ENCODE measurements at places on chromosomes 2 and 18.
A peak's percentile ranks its signal among the peaks of the same experiment; 100 is the strongest.

- no peak for DNase-seq
These were observed 9.1 kb downstream of the MSTN start for GRCh38 chr2:190053426-190053825.

- DNase-seq: no peak
These were observed 29.5 kb downstream of the KIAA2012 start for GRCh38 chr2:202102425-202103000.

DNA sequence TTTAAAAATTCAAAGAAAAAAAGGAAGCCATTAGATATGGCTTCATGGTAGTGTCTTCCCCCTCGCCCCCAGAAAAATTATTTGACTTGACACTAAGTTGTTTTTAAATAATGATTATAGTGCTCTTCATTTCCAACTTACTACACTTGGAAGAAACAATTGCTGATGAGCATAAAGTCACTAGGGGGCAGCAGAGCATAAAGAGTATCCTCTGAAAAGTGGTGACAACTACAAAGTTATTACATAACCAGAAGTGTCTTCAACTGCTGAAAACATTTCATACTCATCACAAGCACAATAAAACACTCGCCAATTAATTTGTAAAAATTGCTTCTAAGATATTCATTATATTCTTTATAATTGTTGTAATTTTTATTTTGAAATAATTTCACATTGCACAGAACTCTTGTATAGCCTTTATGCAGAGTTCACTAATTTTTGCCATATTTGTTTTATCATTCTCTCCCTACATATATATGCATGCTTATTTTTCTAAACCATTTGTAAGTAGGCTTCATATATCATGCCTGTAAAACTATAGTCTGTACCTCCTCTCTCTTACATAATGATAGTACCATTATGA lies 54.9 kb downstream of the EXOC6B start:
- DNase-seq: peak; percentile 63

- DNase-seq: no peak
These were observed 899 bp downstream of the SLC1A4 start for GRCh38 chr2:64989982-64990614.

GRCh38 chr2:218880102-218880858 lies at the start of gene WNT10A:
Gene WNT10A (plus strand): TSS chr2:218880852. CDS start chr2:218880996, 144 bp downstream.
- DNase-seq: peak; percentile 69

- no peak for DNase-seq
These were observed 83.8 kb upstream of the SPTBN1 start for GRCh38 chr2:54372361-54372760.

- peak; percentile 1 for DNase-seq
These were observed 759 bp downstream of the GALNT13 start for GRCh38 chr2:153872311-153873051.

DNA sequence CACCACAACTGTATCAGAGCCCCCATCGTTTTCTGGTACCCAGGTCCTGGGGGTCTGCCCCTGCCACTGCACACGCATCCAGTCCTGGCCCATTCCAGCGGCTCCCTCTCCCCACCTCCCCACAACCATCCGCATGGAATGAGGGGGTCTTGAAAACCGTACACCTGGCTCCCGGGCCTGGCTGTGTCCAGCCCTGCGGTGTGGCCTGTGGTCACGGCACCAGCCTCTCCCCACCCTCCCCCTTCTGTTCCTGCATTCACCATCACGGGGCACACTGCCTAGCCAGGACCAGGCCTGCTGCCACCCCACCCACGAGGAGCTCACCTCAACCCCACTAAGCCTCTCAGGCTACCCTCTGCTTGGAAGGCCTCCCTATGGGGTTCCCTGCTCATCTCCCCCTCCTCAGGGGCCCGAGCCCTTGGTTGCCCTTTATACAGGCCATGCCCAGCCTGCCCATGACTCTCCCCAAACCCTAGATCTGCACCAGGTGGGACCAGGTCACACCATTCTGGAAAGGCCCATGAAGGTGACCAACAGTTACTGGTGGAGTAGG lies 11.4 kb downstream of the GPR35 start:
- no peak for DNase-seq

DNA sequence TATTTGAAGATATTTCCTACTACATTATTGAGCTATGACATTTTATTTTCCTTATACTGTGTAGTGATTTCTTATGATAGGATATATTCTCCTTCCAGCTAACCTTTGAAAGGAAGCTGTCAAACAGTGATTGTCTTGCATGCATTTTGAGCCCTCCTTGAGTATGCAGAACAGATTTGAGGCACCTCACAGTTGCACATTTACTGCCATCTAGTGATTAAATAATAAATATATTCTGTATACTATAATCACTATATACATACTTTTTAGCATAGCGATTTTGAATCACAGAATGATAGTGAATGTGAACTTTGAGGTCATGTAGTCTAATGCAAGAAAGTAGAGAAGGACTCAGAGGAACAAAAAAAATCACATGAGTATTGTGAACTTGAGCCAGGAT lies 268.4 kb upstream of the CDH19 start:
- no peak for DNase-seq

DNA sequence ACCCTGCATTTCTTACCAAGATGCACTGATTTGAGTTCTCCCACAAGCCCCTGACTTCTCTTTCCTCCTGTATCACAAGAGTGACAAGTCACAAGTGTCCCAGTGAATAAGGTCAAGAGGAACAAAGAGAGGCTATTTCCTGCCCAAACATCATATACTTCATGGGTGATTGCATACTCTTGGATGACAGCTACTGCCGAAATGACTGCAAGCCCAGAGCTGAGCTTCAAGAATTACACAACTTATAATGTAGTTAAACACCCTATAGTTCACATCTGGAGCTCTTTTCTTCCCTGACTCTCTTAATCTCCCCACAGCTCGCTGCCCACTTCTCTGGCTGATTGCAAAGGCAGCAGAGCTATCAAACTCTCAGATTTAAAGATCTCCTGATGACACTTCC lies 289.7 kb upstream of the PARD3B start:
- no peak for DNase-seq

- no peak for DNase-seq
These were observed 125.9 kb upstream of the NRP2 start for GRCh38 chr2:205556357-205556756.

DNA sequence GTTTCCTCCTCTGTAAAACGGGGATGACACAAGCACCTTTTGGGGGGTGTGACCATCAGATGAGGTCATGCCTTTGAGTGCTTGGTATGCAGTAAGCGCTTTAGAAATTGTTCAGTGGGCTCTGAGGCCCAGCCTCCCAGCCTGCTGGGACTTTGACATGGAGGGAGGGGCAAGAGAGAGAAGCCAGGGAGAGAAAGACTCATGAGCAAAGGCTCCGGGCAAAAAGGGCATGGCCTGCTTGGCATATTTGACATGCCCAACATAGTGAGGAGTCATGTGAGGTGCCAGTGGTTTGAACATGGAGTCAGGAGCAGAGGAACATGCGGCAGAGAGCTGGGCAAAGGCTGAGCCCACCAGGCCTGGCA lies 14.0 kb downstream of the TNS1 start:
- no peak for DNase-seq

DNA sequence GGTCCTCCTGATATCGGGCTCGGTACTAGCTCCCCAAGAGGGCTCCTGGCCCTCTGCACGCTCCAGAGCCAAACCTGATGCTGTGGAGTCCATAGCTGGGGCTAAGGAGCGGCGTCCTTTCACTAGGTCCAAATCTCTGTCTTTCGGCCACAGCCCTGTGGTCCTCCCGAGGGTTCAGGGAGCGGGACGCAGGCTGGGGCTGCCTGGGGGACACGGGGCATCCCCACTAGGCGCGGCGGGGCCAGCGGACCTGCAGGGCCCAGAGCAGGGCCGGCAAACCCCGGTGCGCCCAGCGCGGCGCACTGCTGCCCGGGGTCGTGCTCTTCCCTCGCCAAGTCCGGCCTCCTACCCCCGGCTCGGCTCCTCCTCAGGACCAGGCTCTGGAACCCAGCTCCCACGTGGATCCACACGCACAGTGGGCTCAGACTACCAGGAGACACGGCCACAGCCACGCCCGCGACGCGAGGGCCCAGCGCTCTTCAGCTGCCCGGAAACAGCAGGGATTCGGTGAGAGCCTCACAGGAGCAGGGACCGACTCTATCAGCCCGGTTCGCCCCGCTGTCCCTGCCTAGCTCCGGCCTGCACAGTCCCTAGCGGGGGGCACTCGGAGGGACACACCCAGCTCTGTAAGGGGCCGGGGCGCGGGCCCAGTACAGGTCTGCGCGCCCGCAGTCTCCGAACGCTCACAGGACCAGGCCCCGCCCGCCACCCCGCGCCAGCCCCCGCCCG lies 593 bp downstream of the ZNF514 start:
- DNase-seq: peak; percentile 38

DNA sequence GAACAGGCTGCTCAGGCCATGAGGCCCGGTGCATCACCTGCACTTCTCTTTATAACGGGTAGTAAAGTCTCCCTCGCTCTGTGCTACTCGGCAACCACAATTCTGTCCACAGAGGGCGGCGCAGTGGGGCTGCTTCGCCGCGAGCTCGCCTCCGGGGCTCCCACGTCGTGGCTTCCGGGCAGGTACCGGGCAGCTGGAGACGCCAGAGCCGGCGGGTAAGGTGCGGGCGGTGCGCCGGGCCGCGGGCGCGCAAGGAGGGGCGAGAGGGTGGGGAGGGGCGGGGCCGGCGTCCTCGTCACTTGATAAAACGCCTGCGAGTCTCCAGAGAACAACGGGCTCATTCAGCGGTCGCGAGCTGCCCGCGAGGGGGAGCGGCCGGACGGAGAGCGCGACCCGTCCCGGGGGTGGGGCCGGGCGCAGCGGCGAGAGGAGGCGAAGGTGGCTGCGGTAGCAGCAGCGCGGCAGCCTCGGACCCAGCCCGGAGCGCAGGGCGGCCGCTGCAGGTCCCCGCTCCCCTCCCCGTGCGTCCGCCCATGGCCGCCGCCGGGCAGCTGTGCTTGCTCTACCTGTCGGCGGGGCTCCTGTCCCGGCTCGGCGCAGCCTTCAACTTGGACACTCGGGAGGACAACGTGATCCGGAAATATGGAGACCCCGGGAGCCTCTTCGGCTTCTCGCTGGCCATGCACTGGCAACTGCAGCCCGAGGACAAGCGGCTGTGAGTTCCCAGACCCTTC lies at the start of gene ITGA6:
ITGA6 (plus strand) TSS at position 331 of the 734 bp plus-strand sequence.
- peak; percentile 78 for DNase-seq

GRCh38 chr2:19261061-19261460 lies 97.4 kb downstream of the OSR1 start:
- no peak for DNase-seq

DNA sequence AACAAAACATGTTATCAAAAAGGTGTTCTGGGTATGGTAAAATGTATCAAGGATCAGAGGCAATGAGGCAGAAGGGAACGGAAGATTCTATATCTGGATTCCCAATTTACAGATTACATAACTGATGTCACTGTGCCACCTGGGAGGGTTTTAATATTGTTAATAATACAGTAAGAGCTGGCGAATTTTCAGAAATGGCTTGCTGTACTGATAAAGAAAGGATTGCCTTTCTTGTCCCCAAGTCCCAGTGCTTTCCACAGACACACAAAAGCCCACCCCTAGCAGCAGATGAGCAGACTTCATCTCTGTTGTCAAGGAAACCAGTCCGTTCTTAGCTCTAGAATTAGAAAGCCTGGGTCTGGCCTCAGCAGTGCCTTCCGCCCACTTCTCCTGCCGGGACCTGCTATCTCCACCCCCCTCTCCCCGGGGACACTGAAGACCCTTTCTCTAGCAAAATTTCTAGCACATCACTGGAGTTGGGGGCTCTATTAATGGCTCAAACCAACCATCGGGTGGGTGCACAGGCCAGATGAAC lies 34.3 kb downstream of the ADD2 start:
- no peak for DNase-seq

- DNase-seq: no peak
These were observed 132.4 kb upstream of the GPC1 start for GRCh38 chr2:240302933-240303595.

DNA sequence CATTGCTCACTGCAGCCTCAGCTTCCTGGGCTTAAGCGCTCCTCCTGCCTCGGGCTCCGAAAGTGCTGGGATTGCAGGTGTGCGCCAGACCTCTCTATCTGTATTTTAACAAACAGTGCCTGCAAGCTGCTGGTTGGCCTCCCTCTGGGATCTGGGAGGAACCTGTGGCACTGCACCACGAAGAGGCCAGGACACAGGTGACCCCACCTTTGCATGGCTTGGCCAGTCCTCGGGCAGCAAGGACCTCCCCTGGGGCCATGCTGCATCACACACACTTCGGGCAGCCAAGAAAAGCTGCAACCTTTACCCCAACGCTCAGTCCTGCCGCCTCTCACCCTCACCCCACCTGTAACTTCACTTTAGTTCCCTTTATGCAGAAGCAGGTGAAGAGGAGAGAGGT lies 70.0 kb downstream of the PXDN start:
- no peak for DNase-seq

DNA sequence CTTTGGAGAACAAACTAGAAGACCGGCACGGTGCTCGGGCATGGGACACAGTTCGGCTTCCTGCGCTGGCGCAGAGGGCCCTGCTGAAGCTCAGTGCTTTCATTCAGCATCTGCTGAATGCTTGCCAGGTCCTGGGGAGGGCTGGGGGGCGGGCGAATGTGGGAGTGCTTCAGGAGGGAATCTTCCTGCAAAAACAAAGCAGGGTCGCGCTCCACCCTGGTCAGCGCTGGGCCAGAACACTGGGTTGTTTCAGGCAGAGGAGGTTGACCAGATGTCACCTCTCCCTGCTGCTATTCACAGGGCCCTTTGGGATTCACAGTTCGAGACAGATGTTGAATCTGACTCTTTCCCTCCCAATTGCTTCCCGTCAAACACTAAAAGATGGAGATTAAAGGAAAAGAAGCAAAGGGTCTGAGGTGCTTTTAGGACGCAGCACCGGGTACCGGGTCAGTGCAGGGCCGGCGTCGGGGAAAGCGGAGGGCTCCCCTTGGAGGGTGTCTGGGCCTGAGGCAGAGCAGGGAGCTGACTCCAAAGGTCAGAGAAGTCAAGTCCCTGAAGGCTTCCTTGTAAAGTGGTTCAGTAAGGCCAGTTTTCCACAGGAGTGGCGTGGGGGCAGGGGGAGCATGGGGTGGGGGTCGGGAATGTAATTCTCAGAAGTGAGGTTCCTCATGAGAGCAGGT lies 82.1 kb upstream of the PXDN start:
- no peak for DNase-seq

GRCh38 chr2:7766088-7766722 lies 849.0 kb downstream of the RNF144A start:
- DNase-seq: peak; percentile 26

- DNase-seq: no peak
These were observed 211.4 kb downstream of the ZBTB7C start for GRCh38 chr18:48197819-48198218.

- no peak for DNase-seq
These were observed 122.8 kb upstream of the LGALSL start for GRCh38 chr2:64331114-64331645.

DNA sequence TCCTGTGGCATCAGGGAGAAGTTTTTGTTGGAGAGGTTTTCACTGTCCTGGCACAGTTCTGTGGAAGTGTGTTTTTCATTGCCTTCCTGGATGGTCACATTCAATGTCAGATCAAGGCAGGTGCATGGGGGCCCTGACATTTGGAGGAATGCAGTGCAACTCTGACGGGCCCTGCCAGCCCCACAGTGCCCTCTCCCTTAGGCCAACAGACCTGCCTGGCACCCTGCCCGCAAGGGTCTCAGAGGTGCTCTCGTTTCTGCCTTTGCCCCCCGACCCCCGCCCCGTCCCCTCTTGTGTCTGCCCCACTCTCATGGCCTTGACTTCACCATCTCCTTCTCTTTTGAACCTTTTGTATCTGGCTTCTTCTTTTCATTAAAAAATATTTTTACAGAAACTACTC lies 257.2 kb upstream of the HDAC4 start:
- no peak for DNase-seq

All from activated CD4-positive, alpha-beta T cell treated with anti-CD3 and anti-CD28 coated beads for 48 hours (primary cell).